ENCODE measurements at places on chromosomes 6 and 20.
A peak's percentile ranks its signal among the peaks of the same experiment; 100 is the strongest.

DNA sequence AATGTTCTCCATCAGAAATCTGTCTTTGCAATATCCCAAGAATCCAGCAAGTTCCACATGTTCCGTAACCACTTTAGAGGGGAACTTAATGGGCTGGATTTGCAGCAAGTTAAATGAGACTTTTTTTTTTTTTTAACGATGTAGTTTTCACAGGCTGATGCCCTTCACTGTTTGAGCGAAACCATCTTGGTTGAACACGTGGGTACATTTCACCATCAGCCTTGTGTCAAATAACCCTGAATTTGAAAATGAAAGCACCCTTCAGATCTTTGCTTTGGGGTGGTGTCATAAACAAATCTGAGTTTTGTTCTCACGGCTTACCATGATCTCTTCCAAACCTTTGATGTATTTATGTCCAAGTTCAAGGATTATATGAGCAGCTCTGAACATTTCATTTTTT, 73.7 kb upstream of the EXOC2 start:
- no peak for DNase-seq

DNA sequence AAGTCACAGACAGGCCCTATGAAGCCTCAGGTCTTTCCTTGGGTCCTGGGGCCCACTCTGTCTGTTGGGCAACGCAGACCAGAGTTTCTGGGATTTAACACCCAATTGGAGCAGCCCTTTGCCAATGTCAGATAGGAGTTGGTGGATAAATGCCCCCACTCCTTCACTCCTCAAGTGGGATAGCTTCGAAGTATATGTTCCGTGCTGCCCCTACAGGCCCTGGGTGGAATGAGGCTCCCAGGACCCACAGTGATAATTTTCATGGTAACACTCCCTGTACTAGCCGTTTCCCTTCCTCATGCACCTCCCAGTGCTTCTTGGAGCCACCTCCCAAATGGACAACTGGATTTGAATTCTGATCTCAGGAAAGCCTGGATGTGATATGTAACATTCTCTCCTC, 145.4 kb downstream of the FOXA2 start:
- no peak for DNase-seq

GRCh38 chr6:98416027-98416426, 418.3 kb upstream of the POU3F2 start:
- DNase-seq, result peak; percentile 46

- DNase-seq, result no peak
These were observed 22.6 kb downstream of the BPIFB1 start for GRCh38 chr20:33305589-33306057.

DNA sequence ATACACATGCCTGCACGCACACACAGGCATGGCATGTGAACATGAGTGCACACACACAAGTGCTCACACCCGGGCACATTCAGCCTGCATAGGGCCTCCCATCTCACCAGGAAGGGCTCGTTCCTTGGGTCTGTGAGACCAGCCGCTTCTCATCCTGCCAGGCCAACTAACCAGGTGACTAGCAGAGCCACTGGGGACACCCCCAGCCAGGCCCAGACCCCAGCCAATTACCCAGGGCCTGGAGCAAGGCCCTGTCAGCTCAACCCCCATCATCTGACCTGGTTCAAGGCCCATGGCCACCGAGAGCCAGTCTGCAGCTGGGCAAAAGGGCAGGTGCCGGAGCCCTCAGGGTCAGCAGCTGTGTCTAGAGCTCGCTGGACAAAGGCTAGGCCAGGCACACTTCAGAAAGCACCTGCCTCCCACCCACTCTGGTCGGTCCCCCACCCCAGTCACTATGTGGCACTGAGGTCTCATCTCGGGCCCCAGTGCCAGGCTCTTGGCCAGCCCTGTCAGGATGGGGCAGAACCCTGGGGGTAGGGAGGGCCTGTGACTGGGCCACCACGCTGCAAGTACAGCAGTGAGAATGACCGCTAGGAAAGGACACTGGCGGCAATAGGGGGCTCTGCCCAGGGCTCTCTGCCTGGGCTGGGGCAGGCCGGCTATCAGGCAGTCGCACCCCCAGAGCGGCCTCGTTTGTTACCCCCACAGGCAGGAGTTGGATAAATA, 26.8 kb upstream of the MRGBP start:
- no peak for DNase-seq

GRCh38 chr6:106743612-106744011, 114.2 kb downstream of the QRSL1 start:
- no peak for DNase-seq

- DNase-seq, result no peak
These were observed 13.4 kb downstream of the C6orf58 start for GRCh38 chr6:127590344-127590743.

- no peak for DNase-seq
These were observed 171.6 kb downstream of the UBE3D start for GRCh38 chr6:82893889-82894652.

- no peak for DNase-seq
These were observed at the start of gene CASS4 for GRCh38 chr20:56411759-56412472. CASS4 (plus strand) TSS chr20:56412260; CDS start chr20:56412459, 199 bp downstream.

DNA sequence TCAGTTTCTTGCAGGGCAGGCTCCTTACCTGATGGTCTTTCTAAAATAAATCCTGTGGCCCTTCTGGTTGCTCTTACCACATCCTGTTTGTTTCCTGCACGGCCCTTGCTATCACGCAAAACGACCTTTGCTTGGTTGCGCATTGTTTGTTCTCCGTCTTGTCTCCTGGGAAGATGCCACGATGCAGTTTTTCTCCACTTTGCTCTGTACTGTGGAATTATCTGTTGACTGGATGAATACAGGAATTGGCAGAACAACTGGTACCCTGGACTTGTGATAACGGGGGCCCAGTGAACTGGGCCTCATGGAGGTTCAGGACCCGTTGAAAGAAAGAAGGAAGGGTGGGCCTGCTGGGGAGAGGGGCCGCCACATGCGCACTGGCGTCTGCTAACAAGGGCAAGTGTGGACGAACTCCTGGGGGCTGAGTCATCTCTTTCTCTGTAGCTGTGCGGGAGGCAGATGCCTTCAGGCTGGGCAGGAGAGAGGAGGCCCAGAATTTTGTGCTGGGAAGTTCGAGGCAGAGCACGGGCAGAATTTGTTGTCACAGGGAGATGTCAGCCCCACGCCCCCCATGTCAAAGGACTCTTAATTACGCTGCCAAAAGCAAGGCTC, 139.9 kb downstream of the BMP7 start:
- DNase-seq, result no peak

DNA sequence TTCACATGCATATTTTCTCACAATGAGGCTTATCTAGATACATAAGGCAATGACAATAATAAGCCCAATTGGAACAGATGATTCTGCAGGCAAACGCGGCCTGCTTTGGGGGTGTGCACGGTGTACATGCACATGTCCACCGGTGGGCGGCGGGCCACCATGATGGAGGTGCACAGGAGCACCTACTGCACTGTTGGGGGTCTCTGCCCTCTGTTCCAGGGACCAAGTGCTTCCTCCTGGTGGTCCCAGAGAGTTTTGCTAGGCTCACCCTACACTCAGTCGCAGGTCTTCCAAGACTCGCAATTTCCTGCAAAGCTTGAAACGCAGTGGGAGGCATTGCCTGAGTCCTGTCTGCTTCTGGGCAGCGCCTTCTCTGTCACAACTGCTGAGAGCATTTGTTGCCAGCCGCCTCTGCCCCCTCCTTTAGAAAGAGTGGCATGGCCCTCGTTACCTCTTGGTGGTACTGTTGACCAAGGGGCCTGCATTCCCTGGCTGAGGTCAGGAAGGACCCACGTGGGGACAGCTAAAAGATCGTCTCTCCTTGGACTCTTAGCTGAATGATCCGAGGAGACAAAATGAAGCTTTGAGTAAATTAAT, 135.3 kb downstream of the ERMARD start:
- DNase-seq, result no peak

GRCh38 chr6:28586962-28587745, 61.5 kb downstream of the GPX5 start:
- peak; percentile 39 for DNase-seq

- DNase-seq, result no peak
These were observed 118.4 kb upstream of the BTBD3 start for GRCh38 chr20:11799281-11799684.

DNA sequence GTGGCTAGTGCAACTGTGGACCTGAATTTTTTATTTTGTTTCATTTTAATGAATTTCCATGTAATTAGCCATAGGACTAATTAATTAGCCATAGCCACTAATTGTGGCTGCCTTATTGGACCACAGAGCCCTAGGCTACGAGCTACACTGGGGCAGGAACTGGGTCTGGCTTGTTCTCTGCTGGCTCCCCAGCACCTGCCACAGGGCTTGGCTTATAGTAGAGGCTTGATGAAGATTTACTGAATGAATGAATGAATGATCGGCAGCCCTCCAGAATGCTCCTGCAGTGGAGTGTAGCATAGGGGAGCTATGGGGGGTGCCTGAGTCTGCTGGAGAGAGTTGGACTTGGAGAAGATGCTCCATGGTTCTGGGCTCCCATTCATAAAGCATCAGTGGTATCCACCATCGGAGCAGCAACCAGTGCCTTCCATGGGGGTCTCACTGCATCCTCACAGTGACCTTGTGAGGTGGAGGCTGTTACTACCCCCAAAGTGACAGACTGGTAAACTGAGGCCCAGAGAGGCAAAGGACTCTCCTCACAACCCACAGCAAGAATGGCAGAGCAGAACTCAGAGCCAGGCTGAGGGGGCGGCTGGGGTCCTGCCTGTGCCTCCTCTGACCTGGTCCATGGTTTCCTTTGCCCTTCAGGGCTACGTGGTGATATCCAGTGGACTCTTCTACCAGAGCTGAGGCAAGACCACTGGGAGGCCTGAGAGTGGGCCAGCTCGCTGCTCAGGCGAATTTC, 8.6 kb upstream of the BPIFB6 start:
- DNase-seq, result no peak
